ENCODE measurements at places on chromosomes 1 and 21.

DNA sequence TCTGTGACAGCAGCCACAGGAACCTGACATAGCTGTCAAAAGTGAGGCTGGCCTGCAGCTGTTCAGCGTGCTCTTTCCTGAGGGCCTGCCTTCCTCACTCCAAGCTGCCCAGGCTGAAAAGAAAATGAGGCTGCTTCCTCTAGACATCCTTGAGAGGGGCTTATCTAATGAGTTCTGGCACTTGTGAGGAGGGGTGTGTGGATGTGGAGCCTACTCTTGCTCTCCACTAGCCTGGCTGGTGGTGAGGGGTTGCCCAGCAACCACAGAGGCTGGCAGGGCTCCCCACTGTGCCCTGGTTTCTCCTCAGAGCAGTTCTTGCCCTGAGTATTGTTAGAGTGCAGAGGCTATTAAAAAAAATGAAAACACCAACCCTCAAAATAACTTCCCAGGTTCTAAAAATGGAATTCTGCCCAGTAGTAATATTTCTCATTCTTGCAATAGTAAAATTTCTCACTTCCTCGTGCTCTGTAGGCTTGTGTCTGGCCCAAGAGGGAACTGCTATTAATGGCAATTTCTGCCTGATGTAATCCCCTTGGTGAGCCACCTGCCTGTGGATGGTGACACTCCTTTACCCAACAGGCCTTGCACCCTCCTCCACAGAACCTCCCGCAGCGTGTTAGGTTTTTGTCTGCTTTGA lies 52.6 kb upstream of the EPS8L3 start:
- no peak for DNase-seq

GRCh38 chr1:233503366-233503954 lies 110.4 kb upstream of the KCNK1 start:
- no peak for DNase-seq

DNA sequence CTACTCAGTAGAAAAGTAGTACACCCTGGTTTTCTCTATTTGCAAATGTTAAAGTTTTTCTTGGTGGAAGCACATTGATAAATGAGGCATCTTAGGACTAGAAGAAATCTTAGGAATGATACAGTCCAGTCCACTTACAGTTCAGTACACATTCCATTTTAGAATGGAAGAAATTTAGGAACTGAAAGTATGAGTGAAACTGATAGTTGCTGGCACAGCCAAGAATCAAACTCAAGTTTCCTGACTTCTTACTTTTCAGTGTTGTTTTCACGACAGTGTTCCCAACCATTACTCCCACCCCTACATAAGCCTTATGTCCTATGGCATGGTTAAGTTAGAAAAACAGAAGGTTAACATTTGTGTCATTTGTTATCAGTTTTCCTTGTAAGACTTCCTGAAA lies 258.5 kb downstream of the BACH1 start:
- no peak for DNase-seq

- no peak for DNase-seq
These were observed 20.6 kb upstream of the ELOA start for GRCh38 chr1:23722652-23723051.

DNA sequence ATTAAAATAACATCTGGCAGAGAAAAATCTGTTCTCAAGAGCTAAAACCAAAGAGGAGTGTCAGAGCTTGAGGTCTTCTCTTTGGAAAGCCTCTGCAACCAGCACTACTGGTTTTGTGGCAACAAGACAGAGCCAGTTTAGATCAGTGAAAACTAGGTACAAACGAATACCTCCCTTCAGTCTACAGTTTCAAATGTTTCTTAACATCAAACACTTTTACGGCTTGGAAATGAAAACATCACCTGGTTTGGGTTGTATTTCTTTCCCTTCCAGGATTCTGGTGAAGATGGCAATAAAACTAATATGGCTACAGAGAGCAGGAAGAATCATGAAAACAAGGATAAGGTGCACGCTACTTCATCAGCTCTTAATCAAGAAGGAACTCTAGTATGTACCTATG lies 339.4 kb upstream of the ESRRG start:
- DNase-seq: no peak

DNA sequence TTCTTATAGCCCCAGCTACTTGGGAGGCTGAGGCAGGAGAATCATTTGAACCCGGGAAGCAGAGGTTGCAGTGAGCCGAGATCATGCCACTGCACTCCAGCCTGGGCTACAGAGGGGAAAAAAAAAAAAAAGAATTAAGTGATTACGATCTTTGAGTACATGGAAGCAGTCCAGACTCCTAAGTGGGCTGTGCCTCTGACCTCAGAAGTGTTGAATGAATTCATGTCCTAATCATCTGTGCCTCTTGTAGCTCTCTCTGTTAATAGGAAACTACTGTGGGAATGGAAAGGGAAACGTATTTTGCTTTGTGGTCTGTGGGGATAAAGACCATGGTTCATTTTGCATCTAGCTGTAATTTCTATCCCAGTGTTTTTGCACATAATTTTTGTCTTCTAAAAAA lies 8.4 kb upstream of the IVNS1ABP start:
- no peak for DNase-seq

- DNase-seq: no peak
These were observed 96.6 kb upstream of the B3GALT2 start for GRCh38 chr1:193283016-193283415.

DNA sequence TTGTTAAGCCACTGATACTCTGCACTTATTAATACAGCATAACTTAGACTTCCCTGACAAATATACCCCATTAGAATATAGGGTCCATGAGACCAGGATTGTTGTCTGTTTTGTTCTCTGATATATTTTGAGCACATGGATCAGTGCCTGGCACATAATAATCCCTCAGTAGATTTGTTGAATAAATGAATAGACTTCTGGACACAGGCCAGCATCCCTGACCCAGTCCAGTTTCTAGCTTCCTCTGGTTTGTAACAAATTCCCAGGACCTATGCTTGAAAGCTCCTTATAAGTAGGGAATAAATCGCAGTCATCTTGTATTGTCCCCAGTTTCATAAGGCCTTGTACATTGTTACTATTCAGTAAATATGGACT lies 58.2 kb upstream of the GADD45A start:
- DNase-seq: no peak

- DNase-seq: no peak
These were observed 28.4 kb downstream of the ZBTB17 start for GRCh38 chr1:15947382-15948090.

DNA sequence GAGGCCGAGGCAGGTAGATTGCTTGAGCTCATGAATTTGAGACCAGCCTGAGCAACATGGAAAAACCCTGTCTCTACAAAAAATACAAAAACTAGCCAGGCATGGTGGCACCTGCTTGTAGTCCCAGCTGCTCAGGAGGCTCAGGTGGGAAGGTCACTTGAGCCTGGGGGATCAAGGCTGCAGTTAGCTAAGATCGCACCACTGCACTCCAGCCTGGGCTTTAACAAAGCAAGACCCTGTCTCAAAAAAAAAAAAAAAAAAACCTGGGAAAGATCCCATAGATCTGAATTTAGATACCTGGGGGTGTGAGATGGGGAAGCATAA lies 32.9 kb downstream of the NIBAN1 start:
- DNase-seq: no peak

DNA sequence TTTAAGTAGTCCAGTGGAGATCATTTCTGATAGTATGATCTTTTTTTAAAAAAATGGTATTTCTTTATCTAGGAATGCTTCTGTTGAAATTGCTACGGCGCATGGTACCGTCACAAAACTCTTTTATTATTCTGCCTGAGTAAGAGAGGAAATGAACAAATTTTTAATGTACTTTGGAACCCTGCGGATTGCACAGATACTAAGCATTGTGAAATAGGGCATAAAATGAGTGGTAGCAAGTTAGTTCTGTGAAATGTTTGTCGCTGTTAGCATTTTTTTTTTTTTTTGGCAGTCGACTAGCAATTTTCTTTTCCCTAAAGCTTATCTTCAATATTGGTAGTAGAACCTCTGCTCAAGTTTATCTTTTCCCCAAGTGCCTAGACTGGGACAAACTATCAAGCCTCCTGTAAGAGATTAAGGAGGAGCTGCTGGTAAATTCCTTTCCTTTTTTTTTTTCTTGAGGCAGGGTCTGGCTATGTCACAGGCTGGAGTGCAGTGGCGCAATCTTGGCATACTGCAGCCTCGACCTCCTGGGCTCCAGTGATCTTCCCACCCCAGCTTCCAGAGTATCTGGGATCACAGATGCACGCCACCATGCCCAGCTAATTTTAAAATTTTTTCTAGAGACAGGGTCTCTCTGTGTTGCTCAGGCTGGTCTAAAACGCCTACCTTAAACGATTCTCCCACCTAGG lies 2.2 kb downstream of the ITSN1 start:
- no peak for DNase-seq

GRCh38 chr1:42231253-42231652 lies 66.7 kb upstream of the GUCA2A start:
- DNase-seq: no peak

DNA sequence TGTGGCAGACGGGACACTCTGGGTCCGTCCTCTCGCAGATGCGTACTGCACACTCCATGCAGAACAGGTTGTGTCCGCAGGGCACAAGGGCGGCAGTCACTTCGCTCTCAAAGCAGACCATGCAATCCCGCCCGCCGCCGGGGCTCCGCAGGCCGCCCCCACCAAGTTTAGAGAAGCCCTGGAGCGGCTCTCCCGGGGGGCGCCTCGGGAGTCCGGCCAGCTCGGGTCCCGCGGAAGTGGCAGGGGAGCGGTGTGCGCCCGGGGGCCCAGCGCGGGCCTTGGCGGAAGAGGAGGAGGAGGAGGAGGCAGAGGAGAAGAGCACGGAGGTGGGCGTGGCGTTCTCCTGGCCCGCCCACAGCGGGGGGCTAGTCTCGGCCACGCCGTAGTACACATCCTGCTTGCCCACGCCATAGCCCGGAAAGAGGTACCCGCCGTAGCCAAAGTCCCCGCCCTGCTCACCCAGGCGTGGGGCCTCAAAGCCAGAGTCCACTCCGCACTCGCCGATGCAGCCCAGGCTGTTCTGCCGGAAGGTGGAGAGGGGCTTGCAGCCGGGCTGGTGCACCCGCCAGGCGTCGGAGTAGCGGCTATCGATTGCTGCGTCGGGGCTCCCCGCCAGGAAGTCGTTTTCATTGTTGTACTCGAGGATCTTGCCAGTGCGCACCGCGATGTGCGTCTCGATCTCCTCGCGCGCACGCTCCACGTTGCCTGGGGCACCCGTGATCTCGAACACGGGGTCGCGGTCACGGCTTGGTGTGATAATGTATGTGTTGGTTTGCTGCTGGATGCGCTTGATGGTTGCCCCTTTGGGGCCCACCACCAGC lies 5.4 kb downstream of the MEX3A start:
- DNase-seq: no peak

GRCh38 chr1:46248122-46248920 lies 758 bp downstream of the RAD54L start:
- no peak for DNase-seq

DNA sequence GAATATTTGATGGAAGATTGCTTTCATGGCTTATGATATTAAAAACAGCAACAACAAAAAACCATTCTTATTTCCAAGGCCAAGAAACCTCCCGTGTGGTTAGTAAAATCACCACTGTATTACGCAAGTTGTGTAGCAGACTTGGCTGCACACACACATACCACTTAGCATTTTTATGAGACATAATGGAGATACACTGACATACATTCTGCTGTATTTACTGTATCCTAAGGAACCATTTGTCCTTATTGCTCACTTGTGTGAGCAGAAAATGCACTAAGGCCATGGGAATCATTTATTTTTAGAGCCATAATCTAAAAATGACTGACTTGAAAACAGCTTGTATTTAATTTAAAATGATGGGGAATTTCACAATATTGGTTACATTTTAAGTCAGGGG lies 584 bp upstream of the C1orf141 start:
- DNase-seq: no peak

DNA sequence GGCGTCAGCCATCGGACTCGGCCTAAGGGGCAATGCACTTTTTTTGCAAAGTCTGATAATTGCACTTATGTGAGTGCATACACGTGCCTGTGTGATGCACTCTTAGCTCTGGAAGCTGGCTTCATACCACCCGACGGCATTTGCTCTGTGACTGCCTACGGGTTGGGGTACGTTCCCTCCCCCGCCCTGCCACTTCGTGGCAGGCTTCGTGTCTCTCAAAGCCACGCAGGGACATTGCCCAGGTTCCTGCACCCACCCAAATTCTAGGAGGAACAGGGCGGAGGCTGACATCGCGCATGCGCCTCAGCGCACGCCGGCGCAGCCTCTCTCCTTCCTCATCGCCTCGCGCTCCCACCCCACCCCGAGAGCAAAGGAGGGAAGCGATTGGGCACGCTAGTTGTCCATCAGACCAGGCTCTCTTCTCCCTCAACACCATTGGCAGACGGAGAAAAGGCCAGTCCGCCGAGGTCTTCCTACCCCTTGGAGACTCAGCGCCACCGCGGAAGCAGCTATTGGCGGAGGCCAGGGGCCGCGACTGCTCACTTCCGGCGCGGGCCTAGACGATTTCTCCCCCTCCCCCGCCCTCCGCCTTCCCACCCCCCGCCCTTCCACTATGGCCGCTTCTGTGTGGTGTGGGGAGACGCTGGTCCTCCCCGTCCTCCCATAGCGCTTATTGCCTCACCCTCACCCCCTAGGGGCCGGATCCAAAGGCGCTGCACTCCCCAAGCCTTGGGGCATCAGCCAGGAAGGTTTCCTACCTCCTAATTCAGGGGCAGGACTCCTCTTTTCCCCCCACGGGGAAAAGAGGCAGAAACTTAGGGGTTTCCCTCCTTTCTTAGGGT lies at the start of gene INTS3:
Gene INTS3 (plus strand): TSS at position 588 of the 842 bp plus-strand sequence. CDS start 585 bp downstream, outside the sequence.
- DNase-seq: peak; percentile 94

DNA sequence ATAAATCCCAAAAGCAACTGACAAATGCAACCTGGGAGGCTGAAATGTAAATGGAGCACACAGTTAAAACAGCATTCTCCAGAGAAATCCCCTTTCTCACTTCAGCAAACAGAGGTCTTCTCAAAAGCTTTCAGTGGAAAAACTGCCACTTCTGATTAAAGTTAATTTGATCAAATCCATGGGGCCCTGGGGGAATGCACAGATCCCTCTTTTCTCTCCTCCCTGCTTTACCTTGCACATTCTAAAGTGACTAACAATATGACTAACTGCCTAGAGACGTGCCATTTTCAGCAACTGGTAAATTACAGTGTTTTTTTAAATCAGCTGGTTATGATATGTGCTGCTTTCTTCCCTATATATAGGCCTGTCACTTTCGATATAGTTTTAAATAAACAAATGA lies 142.5 kb downstream of the RERE start:
- no peak for DNase-seq

DNA sequence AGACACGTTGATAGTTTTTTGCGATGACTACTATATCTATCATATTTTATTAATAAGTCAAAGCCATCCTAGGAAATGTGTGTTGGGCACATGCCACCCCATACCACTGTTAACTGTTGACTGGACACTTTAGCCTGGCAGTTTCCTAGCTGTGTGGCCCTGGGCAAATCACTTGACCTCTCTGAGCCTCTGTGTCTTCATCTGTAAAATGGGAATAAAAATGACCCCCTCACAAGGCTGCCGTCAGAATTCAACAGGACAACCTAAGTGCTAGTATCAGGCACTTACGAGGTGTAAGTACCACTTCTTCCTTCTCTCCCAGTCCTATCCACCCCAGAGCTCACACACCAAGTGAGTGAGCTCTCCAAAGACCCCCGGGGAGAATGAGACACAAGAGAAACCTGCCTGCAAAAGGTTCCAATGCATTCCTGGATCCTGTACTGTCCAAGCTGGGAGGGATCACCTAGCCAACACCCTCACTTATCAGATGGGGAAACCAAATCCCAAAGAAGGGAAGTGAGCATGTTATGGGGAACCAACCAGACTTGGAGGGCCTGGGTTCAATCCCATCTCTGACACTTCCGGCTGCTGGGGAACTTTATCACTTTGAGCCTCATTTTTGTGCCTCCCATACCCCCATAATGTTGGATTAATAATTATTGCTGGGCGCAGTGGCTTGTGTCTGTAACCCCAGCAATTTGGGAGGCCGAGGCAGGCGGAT lies 24.9 kb downstream of the HSPG2 start:
- no peak for DNase-seq
